ENCODE measurements at places on chromosomes 13 and 19. TPM values are rescaled to one million over a fixed set of nuclear protein-coding genes. Genes with fewer than 3 reads are reported as not detected.
A peak's percentile ranks its signal among the peaks of the same experiment; 100 is the strongest.

CLEC17A gene
- total RNA-seq: not detected

PRSS57 gene
- not detected for total RNA-seq

ZNF837 gene
- not detected for total RNA-seq

FAM124A gene
- 22.4 TPM for total RNA-seq

GRCh38 chr13:81722456-81722855, 1381.5 kb upstream of the SPRY2 start:
- H3K27ac ChIP-seq: no peak overlapping the region
- no peaks in the 10 kb centered on the region for H3K36me3 ChIP-seq
- no peaks in the 10 kb centered on the region for H3K27me3 ChIP-seq
- DNase-seq: no peak

- no peaks in the 10 kb centered on the region for H3K36me3 ChIP-seq
- no peak for DNase-seq
- no peak overlapping the region for H3K4me3 ChIP-seq
- H3K27ac ChIP-seq: no peak overlapping the region
- no peaks in the 10 kb centered on the region for H3K4me1 ChIP-seq
Measured at GRCh38 chr13:105255472-105255871, 1280.0 kb downstream of the EFNB2 start.

DNA sequence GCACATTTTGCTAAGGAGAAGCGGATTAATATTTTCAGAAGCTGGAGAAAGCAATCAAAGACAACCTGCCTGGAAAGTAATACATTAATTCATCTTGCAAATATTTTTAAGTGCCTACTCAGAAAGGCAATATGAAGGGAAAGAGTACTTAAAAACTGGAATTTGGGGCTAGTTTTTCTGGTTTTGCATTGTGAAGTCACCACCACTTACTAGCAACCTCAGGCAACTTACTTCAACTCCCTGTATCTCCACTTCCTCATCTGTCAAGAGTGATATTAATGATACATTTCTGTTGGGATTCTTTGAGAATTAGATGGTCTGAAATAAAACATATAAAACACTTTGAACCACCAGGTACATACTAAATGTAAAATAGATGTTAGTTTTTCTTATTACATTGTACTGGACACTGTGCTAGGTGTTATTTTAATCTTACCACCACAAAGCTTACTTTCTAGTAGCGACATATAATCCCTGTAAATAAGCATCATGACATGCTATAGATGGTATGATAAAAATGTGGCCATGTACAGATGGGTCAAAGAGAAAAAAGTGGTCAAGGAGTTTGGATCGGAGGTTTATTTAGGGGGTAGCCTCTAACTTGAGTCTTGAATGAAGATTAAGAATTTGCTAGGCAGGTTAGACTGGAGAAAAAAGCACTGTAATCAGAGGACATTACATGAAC, 101.2 kb downstream of the SPRY2 start:
- DNase-seq: no peak
- H3K27me3 ChIP-seq: no peaks in the 10 kb centered on the region
- H3K36me3 ChIP-seq: no peaks in the 10 kb centered on the region
- no peak overlapping the region for H3K4me3 ChIP-seq
- no peaks in the 10 kb centered on the region for H3K4me1 ChIP-seq
- no peak overlapping the region for H3K27ac ChIP-seq

GRCh38 chr13:107034236-107034872, 466.4 kb upstream of the ARGLU1 start:
- H3K4me1 ChIP-seq: no peaks in the 10 kb centered on the region
- DNase-seq: no peak
- no peak overlapping the region for H3K27ac ChIP-seq

DNA sequence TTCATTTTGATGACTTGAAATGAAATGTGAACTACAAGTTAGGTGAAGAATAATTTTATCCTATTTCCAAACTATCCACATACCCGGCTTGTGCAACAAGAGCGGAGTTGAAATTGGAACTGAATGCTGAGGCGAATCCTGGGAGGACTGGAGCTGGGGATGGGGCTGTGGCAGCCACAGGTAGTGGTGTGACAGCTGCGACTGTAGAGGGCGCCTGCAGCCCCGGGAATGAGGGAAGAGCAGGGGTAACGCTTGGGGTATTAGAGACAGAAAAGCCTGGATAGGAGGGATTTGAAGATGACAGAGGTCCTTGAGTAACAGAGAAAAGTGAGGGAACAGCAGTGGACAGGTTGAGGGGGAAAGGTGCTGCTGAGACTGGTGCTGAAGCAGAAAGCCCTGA, 22.0 kb upstream of the STOML3 start:
- H3K36me3 ChIP-seq: peaks cover 73% of the 10 kb centered on the region
- no peaks in the 10 kb centered on the region for H3K27me3 ChIP-seq
- no peak overlapping the region for H3K4me3 ChIP-seq
- DNase-seq: no peak

DNA sequence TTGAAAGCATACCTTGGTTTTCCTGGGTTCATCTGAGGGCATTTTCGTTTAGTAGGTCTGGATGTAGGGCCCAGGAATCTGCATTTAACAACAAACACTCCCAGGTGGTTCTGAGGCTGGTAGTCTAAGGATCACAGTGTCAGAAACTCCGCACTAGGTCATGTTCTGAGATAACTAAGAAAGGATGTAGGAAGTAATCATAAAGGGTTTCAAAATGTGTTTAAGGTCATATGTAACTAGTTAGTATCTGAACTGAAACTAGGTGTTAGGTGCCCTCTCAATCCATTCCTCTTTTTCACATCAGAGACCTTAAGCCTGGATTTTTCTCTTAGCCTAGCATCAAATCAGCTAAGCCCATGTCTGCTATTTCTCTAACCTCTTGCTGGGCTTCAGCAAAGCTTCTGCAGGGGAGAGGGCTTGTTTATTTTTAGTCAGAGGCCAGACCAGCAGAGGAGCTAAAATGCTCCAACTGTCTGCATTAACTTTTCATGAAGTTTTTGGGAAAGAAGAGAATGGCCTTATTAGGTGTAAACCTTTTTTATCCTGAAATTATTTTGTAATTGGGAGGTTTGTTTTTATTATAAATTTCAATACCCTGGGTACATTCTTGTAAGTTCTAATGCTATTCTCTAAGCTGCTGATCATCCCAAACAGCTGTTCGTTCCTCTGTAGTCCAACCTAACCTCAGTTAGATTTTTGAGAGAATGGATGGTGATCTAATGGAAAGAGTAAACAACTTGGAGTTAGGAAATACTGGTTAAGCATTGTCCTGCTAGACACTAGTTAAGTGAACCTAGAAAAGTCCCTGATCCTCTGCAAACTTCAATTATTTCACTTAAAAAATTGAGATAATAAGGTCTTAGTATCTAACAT, 262.8 kb upstream of the RFC3 start:
- peak overlapping the region; percentile 22 for H3K27ac ChIP-seq
- H3K4me1 ChIP-seq: no peaks in the 10 kb centered on the region
- H3K4me3 ChIP-seq: no peak overlapping the region
- no peaks in the 10 kb centered on the region for H3K27me3 ChIP-seq
- H3K36me3 ChIP-seq: no peaks in the 10 kb centered on the region
- no peak for DNase-seq

DNA sequence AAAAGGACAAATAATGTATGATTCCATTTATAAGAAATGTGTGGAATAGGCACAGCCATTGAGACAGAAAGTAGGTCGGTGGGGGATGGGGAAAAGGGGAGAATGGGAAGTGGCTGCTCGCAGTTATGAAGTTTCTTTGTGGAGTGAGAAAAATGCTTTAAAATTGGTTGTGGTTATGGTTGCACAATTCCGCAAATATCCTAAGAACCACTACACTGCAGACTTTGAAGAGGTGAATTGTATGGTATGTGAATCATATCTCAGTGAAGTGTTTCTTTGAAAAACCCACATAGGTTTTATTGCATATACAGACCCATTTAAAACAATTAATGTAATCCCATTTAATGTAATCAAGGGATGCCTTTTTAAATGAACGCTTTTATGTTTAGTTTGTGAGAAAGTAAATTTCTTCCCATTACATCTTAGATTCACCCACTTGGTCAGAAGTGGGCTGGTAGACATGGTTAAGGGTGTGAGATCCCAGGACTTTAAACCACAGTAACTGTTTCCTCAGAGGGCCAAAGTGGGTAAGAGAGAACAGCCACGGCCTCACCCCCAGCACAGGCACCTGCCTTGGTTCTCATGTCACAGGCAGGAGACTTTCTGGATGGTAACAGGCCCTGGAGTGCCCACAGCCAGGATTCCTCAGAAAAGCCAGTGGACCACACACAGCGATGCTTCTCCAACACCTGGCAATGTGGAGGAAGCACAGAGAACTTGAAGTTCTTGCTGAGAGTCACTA, 119.3 kb upstream of the GJB6 start:
- no peak overlapping the region for H3K4me3 ChIP-seq
- no peaks in the 10 kb centered on the region for H3K36me3 ChIP-seq
- no peak for DNase-seq
- no peaks in the 10 kb centered on the region for H3K27me3 ChIP-seq
- H3K27ac ChIP-seq: no peak overlapping the region

DNA sequence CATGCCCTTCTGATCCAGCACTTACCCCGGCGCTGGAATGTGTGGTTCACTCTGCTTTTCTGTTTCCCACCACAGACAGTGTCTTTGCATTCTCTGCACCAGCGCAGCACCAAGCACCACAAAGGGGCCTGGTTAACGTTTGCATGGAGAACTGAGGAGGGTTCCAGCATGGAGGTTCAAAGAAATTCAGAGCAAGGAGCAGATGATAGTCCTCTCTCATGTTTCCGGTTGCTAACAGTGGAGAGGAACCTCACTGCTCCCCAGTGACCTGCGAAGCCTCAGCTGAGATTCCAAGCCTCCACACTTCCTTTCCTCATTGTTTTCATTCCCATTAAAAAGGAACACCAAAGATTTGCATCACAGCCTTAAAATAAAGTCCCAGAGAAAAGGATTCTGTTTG, 99.7 kb downstream of the STARD13 start:
- peak overlapping the region; percentile 22 for H3K27ac ChIP-seq
- H3K4me3 ChIP-seq: peak overlapping the region; percentile 18
- DNase-seq: no peak
- H3K4me1 ChIP-seq: peaks cover 19% of the 10 kb centered on the region
- no peaks in the 10 kb centered on the region for H3K27me3 ChIP-seq

- no peaks in the 10 kb centered on the region for H3K27me3 ChIP-seq
- no peaks in the 10 kb centered on the region for H3K36me3 ChIP-seq
- no peak overlapping the region for H3K27ac ChIP-seq
- H3K4me1 ChIP-seq: no peaks in the 10 kb centered on the region
Measured at GRCh38 chr13:79084802-79085424, 321.1 kb downstream of the RBM26 start.

- H3K4me1 ChIP-seq: no peaks in the 10 kb centered on the region
- H3K27ac ChIP-seq: no peak overlapping the region
- no peak for DNase-seq
- peaks cover 73% of the 10 kb centered on the region for H3K36me3 ChIP-seq
Measured at GRCh38 chr13:111304603-111305289, 15.7 kb upstream of the TEX29 start.

DNA sequence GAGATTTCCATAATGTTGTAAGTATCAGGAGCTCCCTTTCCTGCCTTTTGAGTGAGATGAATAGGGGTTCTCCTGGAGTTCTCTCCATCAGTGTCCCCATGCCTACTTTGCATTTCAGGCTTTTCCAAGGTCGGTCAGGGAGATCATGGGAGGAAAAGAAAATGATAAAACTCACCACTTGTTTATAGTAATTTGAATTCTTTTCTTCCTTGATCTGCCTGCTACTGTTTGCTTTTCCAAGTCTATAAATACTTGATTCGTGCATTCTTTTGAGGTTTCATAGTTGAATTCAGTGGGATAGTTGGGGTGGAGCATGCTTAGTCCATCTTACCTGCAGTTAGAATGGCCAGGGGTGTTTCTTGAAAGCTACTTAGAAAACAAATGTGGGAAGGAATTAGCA, 51.5 kb downstream of the PCCA start:
- H3K27ac ChIP-seq: no peak overlapping the region
- no peak for DNase-seq
- H3K27me3 ChIP-seq: no peaks in the 10 kb centered on the region
- H3K36me3 ChIP-seq: no peaks in the 10 kb centered on the region
- H3K4me3 ChIP-seq: no peak overlapping the region

DNA sequence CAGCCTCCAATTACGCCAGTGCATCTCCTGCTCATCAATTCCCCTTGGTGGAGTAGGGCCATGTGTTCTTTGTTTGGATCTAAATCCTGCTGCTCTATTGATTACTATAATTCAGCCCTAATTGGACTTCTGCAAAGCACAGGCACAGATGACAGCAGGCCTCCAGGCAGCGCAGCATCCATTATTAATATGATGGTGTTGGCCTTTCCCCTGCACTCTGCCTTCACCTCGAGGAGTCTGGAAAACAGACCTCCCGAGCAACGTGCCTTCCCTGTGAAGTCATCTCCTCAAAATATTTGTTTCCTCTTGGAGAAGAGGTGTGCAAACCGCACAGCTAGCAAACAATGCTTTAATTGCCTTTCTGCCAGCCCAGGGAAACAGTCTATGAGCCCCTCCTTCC, 92.5 kb downstream of the UQCRFS1 start:
- H3K27ac ChIP-seq: no peak overlapping the region
- no peak overlapping the region for H3K4me3 ChIP-seq
- no peaks in the 10 kb centered on the region for H3K36me3 ChIP-seq
- DNase-seq: no peak
- no peaks in the 10 kb centered on the region for H3K4me1 ChIP-seq
- no peaks in the 10 kb centered on the region for H3K27me3 ChIP-seq

GRCh38 chr13:76285463-76285862, 600.7 kb downstream of the KCTD12 start:
- DNase-seq: no peak
- no peaks in the 10 kb centered on the region for H3K36me3 ChIP-seq
- H3K4me3 ChIP-seq: no peak overlapping the region
- peaks cover 3% of the 10 kb centered on the region for H3K4me1 ChIP-seq

DNA sequence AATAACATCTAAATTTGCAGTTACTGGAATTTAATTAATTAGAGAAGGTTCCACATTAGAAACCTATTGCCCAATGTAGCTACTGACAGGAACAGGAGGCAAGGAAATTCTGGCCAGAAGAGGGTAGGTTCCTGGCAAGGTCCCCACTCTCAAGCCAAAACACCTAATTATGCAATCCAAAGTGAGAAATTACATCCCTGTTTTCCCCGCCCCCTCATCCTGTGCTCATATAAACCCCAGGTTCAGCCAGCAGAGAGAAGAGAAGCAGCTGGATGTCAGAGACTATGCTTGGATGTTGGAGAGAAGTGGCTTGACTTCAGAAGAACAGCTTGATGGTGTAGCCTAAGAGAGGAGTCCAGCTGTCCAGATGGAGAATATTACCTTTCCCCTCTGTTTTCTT, 951.3 kb upstream of the PRR20A start:
- no peak for DNase-seq
- H3K4me1 ChIP-seq: no peaks in the 10 kb centered on the region
- H3K4me3 ChIP-seq: no peak overlapping the region
- H3K27me3 ChIP-seq: no peaks in the 10 kb centered on the region

GRCh38 chr13:78820541-78820940, 161.6 kb upstream of the OBI1 start:
- no peaks in the 10 kb centered on the region for H3K4me1 ChIP-seq
- H3K36me3 ChIP-seq: no peaks in the 10 kb centered on the region
- H3K27ac ChIP-seq: no peak overlapping the region

- peak overlapping the region; percentile 78 for H3K4me3 ChIP-seq
- H3K27ac ChIP-seq: peak overlapping the region; percentile 82
- peaks cover 17% of the 10 kb centered on the region for H3K36me3 ChIP-seq
- DNase-seq: no peak
- no peaks in the 10 kb centered on the region for H3K4me1 ChIP-seq
- H3K27me3 ChIP-seq: no peaks in the 10 kb centered on the region
Measured at GRCh38 chr19:53157626-53158025, 1.2 kb downstream of the ZNF347 start.

- H3K4me1 ChIP-seq: no peaks in the 10 kb centered on the region
- no peaks in the 10 kb centered on the region for H3K27me3 ChIP-seq
- no peak for DNase-seq
- H3K27ac ChIP-seq: no peak overlapping the region
- H3K36me3 ChIP-seq: no peaks in the 10 kb centered on the region
- no peak overlapping the region for H3K4me3 ChIP-seq
Measured at GRCh38 chr13:46179491-46179908, 2.5 kb downstream of the LCP1 start.
